CD8-positive, alpha-beta memory T cell (primary cell): ENCODE measurements at places on chromosomes 5 and 9. TPM values are rescaled to one million over a fixed set of nuclear protein-coding genes. Genes with fewer than 3 reads are reported as not detected.

DNA sequence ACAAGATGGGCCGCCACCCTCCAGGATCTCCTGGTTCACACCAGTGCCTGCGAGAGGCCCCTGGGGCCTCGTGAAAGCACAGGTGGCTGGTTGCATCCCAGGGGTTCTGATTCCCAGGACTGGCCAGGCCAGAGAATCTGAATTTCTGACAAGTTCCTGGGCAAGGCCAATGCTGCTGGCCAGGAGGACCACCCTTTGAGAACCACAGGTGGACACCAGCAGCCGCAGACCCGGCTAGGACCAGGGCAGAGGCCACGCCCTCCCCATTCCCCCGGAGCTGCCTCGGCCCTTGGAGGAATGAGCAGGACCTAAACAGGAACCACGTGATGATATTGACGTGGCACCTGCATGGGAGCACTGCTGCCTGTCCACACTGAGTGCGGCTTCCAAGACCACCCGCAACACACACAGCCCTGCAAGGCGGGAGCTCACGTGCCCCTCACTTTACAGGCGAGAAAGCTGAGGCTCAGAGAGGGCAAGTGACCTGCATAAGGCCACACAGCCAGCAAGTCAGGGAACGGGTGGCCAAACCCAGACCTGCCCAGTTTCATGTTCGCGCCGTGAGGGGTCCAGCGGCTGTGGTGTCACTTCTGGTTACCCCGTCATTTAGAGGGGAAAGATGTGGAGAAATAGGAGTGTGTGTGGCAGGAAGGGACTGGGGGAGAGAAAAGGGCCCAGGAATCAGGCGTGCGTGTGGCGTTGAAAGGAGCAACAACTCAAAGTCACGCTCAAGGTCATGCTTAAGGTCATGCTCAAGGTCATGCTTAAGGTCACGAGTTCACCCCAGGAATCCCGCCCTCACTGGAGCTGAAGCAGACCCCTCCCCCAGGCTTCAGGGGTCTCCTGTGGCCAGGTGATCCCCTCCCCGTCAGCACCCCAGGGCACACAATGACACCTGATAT is 105.9 kb upstream of the IER5L start:
- H3K4me3 ChIP-seq, result no peak overlapping the region
- DNase-seq, result no peak
- no peaks in the 10 kb centered on the region for H3K27me3 ChIP-seq
- H3K4me1 ChIP-seq, result no peaks in the 10 kb centered on the region
- no peaks in the 10 kb centered on the region for H3K36me3 ChIP-seq
- no peak overlapping the region for H3K27ac ChIP-seq

- no peaks in the 10 kb centered on the region for H3K36me3 ChIP-seq
- H3K27ac ChIP-seq, result no peak overlapping the region
- no peak for DNase-seq
- H3K4me3 ChIP-seq, result no peak overlapping the region
Observed at GRCh38 chr5:179438011-179438441, 92.8 kb upstream of the ADAMTS2 start.

ARSI gene
- not detected for polyA plus RNA-seq

ERCC6L2 gene
- 41.2 TPM for polyA plus RNA-seq

TMC1 gene
- polyA plus RNA-seq, result not detected

DNA sequence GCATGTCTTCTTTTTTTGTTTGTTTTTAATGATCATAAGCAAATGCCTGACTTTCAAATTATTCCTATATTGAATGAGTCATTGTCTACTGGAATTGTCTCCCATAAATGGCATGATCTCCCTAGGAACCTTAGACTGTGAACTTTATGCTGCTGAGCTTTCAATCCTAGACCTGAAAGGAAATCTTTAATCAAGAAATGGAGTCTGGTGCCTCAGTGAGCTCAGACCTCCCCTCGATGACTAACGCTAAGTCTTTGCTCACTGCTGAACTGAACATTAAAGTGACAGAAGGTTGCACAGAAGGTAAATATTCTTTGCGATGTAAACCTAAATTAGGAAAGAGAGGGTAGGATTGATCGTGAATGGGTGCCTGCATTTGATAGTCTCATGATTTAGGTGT is 745.2 kb upstream of the WWC1 start:
- no peak overlapping the region for H3K27ac ChIP-seq
- DNase-seq, result no peak
- no peaks in the 10 kb centered on the region for H3K4me1 ChIP-seq

DNA sequence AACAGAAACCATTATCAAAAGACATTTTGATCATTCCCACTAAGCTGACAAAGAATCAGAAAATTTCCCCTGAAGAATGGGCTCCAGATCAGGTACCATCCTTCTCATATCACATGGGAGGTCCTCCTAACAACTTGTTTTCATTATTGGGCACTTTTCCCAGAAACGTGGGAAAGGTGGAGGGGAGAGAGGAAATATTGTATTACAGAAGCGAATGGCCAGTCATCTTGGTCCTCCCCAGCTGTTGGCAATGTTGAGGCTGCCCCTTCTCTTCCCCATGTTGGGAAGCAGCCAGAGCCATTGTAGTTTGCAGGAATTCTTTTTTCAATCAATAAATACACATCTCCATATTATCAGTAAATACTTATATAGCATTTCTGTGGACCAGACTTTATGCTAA is 126.2 kb upstream of the ZNF608 start:
- no peaks in the 10 kb centered on the region for H3K27me3 ChIP-seq
- H3K4me1 ChIP-seq, result no peaks in the 10 kb centered on the region
- no peaks in the 10 kb centered on the region for H3K36me3 ChIP-seq
- H3K4me3 ChIP-seq, result no peak overlapping the region
- no peak for DNase-seq

DNA sequence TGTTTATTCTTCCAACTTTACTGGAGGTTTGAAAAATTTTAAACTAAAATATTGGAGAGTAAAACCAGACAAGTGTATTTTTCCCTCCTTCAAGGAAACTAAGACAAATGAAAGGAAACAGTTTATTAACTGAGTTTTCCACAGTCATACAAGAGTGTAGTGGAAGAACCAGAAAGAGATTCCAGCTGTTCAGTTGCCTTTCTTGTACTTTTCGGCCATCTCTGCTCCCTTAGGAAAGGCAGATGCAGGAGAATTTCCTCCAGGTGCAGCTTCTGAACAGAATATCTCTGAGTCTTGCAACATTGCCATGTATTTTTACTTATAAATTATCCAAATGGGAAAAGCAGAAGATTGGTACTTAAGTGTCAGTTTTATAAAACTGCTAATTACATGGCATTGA is 217.1 kb downstream of the MAST4 start:
- H3K27ac ChIP-seq, result no peak overlapping the region
- H3K4me3 ChIP-seq, result no peak overlapping the region
- H3K4me1 ChIP-seq, result no peaks in the 10 kb centered on the region
- no peaks in the 10 kb centered on the region for H3K27me3 ChIP-seq

GRCh38 chr9:124040935-124041816 is 29.6 kb downstream of the LHX2 start:
- no peaks in the 10 kb centered on the region for H3K36me3 ChIP-seq
- no peak overlapping the region for H3K27ac ChIP-seq
- H3K27me3 ChIP-seq, result peaks cover 25% of the 10 kb centered on the region
- no peaks in the 10 kb centered on the region for H3K4me1 ChIP-seq

DNA sequence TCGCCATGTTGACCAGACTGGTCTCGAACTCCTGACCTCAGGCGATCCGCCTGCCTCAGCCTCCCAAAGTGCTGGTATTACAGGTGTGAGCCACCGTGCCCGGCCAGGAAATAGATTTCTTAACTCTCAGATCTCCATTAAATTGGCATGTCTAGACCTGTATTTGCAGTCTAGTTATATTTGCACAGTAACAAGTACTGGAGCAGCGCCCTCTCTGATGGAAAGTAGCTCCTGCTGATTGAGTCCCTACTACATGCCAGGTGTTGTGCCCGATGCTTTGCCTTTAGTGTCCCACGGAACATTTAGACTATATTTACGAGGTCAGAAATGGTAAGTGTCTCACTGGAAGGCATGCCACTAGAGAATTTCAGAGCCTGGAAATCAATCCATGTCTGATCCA is 15.8 kb upstream of the TMED9 start:
- no peaks in the 10 kb centered on the region for H3K27me3 ChIP-seq
- DNase-seq, result no peak
- no peak overlapping the region for H3K4me3 ChIP-seq

DNA sequence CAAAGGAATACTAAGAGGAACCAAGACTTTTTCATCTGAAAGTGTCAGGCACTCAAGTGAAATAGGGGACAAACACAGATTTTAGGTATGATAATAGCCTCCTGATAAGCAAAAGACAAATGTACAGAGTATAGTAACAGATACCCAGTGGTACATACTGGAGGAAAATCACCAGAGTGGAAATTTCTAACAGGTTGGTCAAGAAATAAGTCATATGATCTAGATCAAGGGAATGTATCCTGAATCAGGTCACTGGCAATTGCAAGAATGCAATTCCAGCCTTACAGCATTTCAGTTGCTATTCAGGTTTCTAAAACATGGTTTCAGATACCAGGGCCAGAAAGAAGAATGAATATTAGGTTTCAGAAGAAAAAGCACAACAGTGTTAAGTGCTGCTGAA is 82.2 kb upstream of the SLCO6A1 start:
- no peaks in the 10 kb centered on the region for H3K4me1 ChIP-seq
- H3K27me3 ChIP-seq, result no peaks in the 10 kb centered on the region
- no peak overlapping the region for H3K27ac ChIP-seq
- no peak overlapping the region for H3K4me3 ChIP-seq
- H3K36me3 ChIP-seq, result no peaks in the 10 kb centered on the region
- no peak for DNase-seq

- H3K27ac ChIP-seq, result no peak overlapping the region
- no peaks in the 10 kb centered on the region for H3K27me3 ChIP-seq
- H3K36me3 ChIP-seq, result no peaks in the 10 kb centered on the region
- no peaks in the 10 kb centered on the region for H3K4me1 ChIP-seq
- no peak overlapping the region for H3K4me3 ChIP-seq
Observed at GRCh38 chr5:72540759-72541438, 33.7 kb upstream of the ZNF366 start.

GRCh38 chr5:92758552-92758951 is 822.5 kb downstream of the NR2F1-AS1 start:
- H3K27ac ChIP-seq, result no peak overlapping the region
- no peak for DNase-seq
- H3K4me3 ChIP-seq, result no peak overlapping the region
- H3K27me3 ChIP-seq, result no peaks in the 10 kb centered on the region

DNA sequence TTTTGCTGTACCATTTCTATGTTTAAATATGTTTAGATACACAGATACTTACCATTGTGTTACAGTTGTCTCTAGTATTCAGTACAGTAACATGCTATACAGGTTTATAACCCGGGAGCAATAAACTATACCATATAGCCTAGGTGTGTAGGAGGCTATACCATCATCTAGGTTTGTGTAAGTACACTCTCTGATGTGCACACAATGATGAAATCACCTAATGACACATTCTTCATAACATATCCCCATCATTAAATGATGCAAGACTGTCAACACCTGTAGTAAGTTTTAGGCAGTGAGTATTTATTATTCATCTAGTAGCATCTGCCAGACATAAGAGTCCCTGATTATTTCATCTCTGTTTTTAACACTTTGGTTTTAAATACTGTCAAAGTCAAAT is 7.3 kb upstream of the DHFR start:
- H3K4me3 ChIP-seq, result no peak overlapping the region
- H3K4me1 ChIP-seq, result no peaks in the 10 kb centered on the region
- H3K27ac ChIP-seq, result no peak overlapping the region
- peaks cover 16% of the 10 kb centered on the region for H3K36me3 ChIP-seq
- no peak for DNase-seq
- no peaks in the 10 kb centered on the region for H3K27me3 ChIP-seq

WDR31 gene
- polyA plus RNA-seq, result 0.22 TPM

RNF180 gene
- polyA plus RNA-seq, result not detected

DNA sequence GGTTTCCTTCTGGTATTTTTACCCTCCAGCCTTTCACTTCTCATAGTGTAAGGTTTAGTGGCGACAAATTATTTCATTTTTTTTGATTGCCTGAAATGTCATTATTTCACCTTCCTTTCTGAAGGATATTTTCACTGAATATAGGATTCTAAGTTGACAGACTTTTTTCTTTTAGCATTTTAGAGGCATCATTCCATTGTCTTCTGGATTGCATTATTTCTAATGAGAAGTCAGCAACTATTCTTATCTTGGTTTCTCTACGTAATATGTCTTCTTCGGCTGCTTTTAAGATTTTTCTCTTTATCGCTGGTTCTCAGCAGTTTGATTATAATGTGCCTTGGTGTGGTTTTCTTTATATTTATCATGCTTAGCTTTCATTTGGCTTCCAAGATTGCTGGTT is 194.2 kb downstream of the GAPVD1 start:
- H3K36me3 ChIP-seq, result no peaks in the 10 kb centered on the region
- no peak overlapping the region for H3K27ac ChIP-seq
- no peaks in the 10 kb centered on the region for H3K27me3 ChIP-seq
- no peaks in the 10 kb centered on the region for H3K4me1 ChIP-seq

DNA sequence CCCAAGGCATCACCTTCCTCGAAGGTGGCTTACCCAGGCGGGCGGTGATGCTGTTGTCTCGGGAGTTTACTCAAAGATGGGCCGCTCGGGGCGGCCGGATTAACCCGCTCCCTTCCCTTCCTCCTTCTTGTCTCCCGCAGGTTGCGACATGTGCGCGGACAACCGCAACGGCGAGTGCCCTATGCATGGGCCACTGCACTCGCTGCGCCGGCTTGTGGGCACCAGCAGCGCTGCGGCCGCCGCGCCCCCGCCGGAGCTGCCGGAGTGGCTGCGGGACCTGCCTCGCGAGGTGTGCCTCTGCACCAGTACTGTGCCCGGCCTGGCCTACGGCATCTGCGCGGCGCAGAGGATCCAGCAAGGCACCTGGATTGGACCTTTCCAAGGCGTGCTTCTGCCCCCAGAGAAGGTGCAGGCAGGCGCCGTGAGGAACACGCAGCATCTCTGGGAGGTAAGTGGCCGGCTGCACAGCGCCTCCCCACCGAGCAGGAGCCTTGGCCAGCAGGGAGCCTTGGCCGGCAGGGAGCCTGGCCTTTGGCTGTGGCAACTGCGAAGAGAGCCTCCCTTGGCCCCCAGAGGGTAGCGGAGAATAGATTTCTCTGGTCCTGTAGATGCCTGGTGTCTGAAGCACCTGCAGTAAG is 10.6 kb downstream of the PRDM6 start:
- H3K36me3 ChIP-seq, result no peaks in the 10 kb centered on the region
- H3K4me3 ChIP-seq, result no peak overlapping the region
- DNase-seq, result no peak
- H3K27me3 ChIP-seq, result no peaks in the 10 kb centered on the region
- no peaks in the 10 kb centered on the region for H3K4me1 ChIP-seq
- H3K27ac ChIP-seq, result no peak overlapping the region

DNA sequence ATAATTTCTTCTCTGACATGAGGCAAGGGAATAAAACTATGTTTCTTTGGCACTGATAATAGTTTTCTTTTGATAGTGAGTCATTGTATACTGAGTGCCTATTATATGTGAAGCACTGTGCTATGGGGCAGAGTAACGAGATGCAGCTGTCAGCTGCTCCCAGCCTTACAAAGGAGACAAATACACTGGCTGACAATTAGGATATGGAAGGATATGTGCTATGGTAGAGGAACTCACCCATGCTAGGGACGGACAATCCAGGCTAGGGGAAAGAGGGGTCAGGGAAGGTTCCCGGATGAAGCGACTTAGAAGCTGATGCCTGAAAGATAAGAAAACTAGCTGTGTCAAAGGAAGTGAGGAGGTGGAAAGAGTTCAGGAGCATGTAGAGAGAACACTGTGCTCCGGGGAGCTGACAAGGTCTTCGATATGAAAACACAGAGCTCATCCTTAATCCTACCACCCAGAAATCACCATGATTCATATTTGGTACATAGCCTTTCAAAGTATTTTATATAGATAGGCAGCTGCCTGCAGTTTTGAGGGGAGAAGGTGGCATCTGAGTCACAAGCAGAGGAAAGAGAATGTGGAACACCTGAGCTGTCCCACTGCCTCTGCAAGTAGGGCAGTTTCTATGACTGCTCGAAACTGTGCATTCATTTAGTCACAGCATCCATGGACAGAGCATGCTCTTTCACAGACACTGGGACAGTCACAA is 12.1 kb downstream of the BSPRY start:
- H3K4me3 ChIP-seq, result no peak overlapping the region
- no peaks in the 10 kb centered on the region for H3K4me1 ChIP-seq
- H3K36me3 ChIP-seq, result no peaks in the 10 kb centered on the region
- H3K27me3 ChIP-seq, result no peaks in the 10 kb centered on the region

PCDHGA2 gene
- not detected for polyA plus RNA-seq
